Thyroid gland (tissue), 4 donors: ENCODE measurements at places on chromosomes 6 and 20. TPM values are rescaled to one million over a fixed set of nuclear protein-coding genes. Genes with fewer than 3 reads are reported as not detected.

GRCh38 chr6:27757307-27757706, 154.9 kb downstream of the OR2B2 start:
- no peaks in the 10 kb centered on the region for H3K36me3 ChIP-seq
- no peak overlapping the region for H3K27ac ChIP-seq
- no peaks in the 10 kb centered on the region for H3K4me1 ChIP-seq
- peaks cover 15% of the 10 kb centered on the region for H3K27me3 ChIP-seq
- peak; percentile 16 for DNase-seq

GRCh38 chr20:63979557-63980316, at the start of gene SAMD10:
Gene SAMD10, minus strand, starts transcription at chr20:63979642. Its CDS starts 175 bp downstream, at chr20:63979467.
- no peak within 1 kb of the TSS for H3K27ac ChIP-seq
- DNase-seq = peak; percentile 50

DNA sequence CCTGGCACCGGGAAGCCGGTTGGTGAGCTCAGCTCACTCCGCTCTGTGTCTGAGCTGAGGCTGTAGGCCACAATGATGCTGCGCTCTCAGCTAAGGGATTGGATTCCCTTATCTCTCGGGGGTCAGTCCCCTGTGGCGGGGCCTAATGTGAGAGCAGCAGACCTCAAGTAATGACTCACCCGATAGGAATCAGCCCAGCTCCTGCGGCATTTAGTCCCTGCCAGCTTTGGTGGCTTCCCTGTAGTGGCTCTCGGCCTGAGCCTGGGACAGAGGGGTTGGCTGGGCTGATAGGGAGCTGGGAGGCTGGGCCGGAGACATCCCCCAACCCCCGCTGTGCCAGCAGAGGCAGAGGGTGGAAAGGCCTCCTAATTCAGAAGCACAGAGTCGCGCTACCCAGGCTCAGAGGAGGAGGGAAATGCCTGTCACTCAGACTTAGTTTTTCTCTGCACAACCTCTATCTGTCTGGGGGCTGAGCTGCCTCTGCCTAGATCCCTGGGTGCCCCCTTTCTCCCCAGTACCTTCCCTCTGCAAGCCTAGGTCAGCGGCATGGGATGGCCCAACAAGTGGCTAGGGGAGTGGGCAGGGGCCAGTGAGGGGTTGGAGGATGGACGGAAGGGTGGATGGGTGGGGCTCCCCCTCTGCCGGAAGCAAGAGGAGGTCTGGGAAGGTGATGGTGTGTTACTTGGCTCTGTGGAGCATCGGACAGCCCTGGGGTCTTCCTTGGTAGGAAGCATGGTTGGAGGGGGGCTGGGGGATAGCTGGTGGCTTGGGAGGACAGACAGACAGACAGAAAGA, 92.2 kb downstream of the CDH22 start:
- H3K27me3 ChIP-seq = no peaks in the 10 kb centered on the region
- H3K4me3 ChIP-seq = no peak overlapping the region
- no peak for DNase-seq
- H3K4me1 ChIP-seq = no peaks in the 10 kb centered on the region

DNA sequence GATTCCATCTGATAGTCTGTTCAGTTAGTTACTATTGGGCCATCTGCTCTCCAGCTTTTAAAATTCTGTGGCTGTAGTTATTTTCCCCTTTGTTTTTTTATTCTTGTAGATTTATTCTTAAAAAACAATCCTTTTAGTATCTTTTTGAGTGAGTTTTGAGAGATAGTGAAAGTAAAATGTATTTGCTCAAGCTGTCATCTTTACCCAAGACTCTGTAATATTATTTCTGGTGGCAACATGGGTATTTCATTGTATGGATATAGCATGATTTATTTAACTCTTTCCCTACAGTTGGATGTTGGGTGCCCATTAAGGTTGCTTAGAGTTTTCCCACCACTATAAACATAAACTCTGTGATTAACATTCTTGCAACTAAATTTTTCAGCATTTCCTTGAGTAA, 24.6 kb downstream of the STK4 start:
- no peaks in the 10 kb centered on the region for H3K27me3 ChIP-seq
- peak overlapping the region; percentile 65 for H3K27ac ChIP-seq
- peaks cover 23% of the 10 kb centered on the region for H3K4me1 ChIP-seq

DNA sequence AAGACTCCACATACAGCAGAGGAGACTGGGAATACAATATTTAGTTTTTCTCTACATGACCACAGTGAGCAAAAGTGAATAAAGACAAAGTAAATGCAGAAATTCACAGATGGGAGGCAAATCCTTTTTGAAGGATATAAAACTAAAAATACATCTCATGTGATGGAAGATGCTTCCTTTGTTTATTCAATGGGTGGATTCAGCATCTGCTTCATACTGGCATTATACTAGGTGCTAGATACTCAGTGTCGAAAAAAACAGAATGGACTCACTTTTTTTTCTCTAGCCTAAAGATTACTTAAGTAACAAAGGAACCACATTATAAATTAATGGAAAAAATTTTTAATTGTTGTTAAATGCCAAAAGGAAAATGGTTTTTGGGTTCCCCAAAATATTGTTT, 216.2 kb downstream of the TRDN start:
- no peaks in the 10 kb centered on the region for H3K27me3 ChIP-seq
- no peaks in the 10 kb centered on the region for H3K36me3 ChIP-seq
- no peak overlapping the region for H3K27ac ChIP-seq
- DNase-seq = no peak
- H3K4me3 ChIP-seq = no peak overlapping the region

TGM2 gene
- total RNA-seq = 17.5 TPM

- peak overlapping the region; percentile 21 for H3K27ac ChIP-seq
- H3K27me3 ChIP-seq = no peaks in the 10 kb centered on the region
- no peaks in the 10 kb centered on the region for H3K36me3 ChIP-seq
- H3K4me1 ChIP-seq = peaks cover 37% of the 10 kb centered on the region
Observed at GRCh38 chr6:159871906-159872305, 18.9 kb upstream of the MAS1 start.

DNA sequence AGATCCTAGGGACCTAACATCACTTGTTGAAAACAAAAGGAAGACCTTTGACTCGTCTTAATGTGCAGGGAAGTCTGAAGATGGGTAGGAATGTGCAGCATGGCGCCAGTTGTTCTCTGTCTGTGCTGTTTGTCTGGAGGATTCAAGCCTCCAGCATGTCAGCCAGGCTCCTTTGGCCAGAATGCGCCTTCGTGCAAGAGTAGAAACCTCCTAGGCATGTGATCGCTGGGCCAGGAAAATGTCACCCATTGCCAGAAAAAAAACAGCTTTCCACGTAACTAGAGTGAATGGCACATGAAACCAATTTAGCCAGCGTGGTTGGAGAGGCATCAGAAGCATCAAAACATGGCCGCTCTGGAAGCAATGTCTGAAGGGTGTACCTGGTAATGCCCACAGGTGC, 132.7 kb downstream of the EDN1 start:
- DNase-seq = no peak
- no peaks in the 10 kb centered on the region for H3K36me3 ChIP-seq
- H3K4me1 ChIP-seq = no peaks in the 10 kb centered on the region
- H3K4me3 ChIP-seq = no peak overlapping the region
- H3K27ac ChIP-seq = no peak overlapping the region

MDFI gene
- 9.3 TPM for total RNA-seq

- H3K36me3 ChIP-seq = no peaks in the 10 kb centered on the region
- no peaks in the 10 kb centered on the region for H3K27me3 ChIP-seq
- no peak for DNase-seq
- H3K4me3 ChIP-seq = no peak overlapping the region
Observed at GRCh38 chr20:16539280-16540021, 33.8 kb downstream of the KIF16B start.

- DNase-seq = no peak
- no peaks in the 10 kb centered on the region for H3K27me3 ChIP-seq
- H3K36me3 ChIP-seq = no peaks in the 10 kb centered on the region
- H3K4me3 ChIP-seq = no peak overlapping the region
Observed at GRCh38 chr6:15620611-15621010, 42.2 kb downstream of the DTNBP1 start.

- peak; percentile 80 for DNase-seq
- no peaks in the 10 kb centered on the region for H3K27me3 ChIP-seq
- peak within 1 kb of the TSS; percentile 86 for H3K4me3 ChIP-seq
- peaks cover 14% of the 10 kb centered on the region for H3K4me1 ChIP-seq
- peak within 1 kb of the TSS; percentile 19 for H3K27ac ChIP-seq
- H3K36me3 ChIP-seq = peaks cover 14% of the 10 kb centered on the region
Observed at GRCh38 chr20:35284267-35284991, at the start of gene EIF6. Gene EIF6, minus strand, starts transcription at chr20:35284772. Its CDS starts 285 bp downstream, at chr20:35284487.

- H3K27me3 ChIP-seq = no peaks in the 10 kb centered on the region
- no peak overlapping the region for H3K27ac ChIP-seq
- DNase-seq = no peak
- H3K4me3 ChIP-seq = no peak overlapping the region
Observed at GRCh38 chr6:166413491-166413951, 30.8 kb upstream of the MPC1 start.

DNA sequence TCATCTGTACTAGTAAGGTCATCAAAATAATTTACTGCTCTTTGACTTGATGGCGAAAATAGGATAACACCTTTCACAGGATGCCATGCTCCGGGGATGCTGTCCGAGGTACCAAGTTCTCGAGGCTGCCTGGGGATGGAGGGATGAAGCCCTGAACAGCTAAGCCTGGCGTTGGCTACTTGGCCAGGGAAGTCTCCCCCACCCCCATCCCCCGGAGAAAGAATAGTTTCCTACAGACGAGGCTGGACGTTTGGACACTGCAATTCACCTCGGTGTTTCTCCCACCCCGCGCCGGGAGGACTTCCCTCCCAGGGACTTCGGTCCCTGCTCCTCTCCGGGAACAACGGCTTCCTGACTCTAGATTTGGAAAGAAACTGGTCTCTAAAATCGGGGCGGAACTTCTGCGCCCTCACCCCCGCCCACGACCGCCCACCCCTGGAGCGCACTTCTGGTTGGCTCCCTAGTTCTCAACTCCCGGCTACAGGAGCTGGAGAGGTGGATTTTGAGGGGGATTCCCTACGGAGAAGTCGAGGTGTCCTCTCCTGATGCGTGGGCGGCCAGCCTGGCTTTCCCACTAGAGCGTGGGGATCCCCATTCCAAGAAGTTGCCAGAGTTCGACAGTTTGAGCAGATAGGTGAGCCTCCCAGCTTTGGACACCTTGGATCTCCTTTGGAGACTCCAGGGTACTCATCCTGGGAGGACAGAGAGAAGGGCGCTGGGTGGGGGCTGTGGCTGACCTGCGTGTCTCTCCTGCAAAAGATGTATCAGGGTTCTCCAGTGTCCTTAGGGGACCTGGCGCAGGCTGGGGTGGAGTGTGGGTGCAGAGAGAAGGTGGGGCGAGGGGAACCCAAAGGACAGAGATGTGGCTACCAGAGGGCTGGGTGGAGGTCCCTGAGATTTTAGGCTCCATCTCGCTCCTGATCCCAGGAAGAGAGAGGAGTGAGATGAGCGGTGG, 1.1 kb downstream of the PCSK2 start:
- DNase-seq = peak; percentile 62
- peaks cover 20% of the 10 kb centered on the region for H3K4me1 ChIP-seq
- H3K27ac ChIP-seq = no peak overlapping the region

JPH2 gene
- 2.3 TPM for total RNA-seq

GRCh38 chr6:142240179-142240578, 61.6 kb upstream of the ADGRG6 start:
- H3K27me3 ChIP-seq = no peaks in the 10 kb centered on the region
- H3K27ac ChIP-seq = no peak overlapping the region
- H3K36me3 ChIP-seq = no peaks in the 10 kb centered on the region
- no peaks in the 10 kb centered on the region for H3K4me1 ChIP-seq
- no peak for DNase-seq

- peaks cover 7% of the 10 kb centered on the region for H3K36me3 ChIP-seq
- H3K27me3 ChIP-seq = no peaks in the 10 kb centered on the region
- H3K27ac ChIP-seq = no peak overlapping the region
- peaks cover 53% of the 10 kb centered on the region for H3K4me1 ChIP-seq
- no peak for DNase-seq
- H3K4me3 ChIP-seq = no peak overlapping the region
Observed at GRCh38 chr20:17664025-17664633, 17.9 kb downstream of the RRBP1 start.

GRCh38 chr6:3318821-3319540, 60.2 kb downstream of the PSMG4 start:
- H3K36me3 ChIP-seq = no peaks in the 10 kb centered on the region
- no peak for DNase-seq
- H3K4me3 ChIP-seq = no peak overlapping the region
- no peaks in the 10 kb centered on the region for H3K27me3 ChIP-seq

DNA sequence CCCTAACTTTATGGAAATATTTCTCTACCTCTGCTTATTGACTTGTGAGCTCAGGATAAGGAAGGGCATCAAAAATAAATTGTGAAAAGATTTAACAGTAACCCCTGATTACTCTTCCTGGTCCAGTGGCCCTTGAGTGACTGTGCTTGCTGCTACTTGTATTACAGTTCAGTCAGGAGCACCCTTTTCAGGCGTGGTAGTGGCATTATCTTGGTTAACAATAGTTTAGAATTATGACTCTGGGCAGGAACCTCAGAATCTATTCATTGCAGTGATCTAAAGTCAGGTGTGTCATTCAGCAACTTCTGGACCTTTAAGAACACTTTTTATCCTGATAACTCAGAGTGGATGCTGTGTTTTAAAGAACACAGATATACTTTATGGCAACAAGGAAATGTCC, 43.4 kb downstream of the FAM135A start:
- H3K27ac ChIP-seq = no peak overlapping the region
- no peaks in the 10 kb centered on the region for H3K36me3 ChIP-seq
- H3K4me3 ChIP-seq = no peak overlapping the region
- no peaks in the 10 kb centered on the region for H3K4me1 ChIP-seq
- no peaks in the 10 kb centered on the region for H3K27me3 ChIP-seq

DNA sequence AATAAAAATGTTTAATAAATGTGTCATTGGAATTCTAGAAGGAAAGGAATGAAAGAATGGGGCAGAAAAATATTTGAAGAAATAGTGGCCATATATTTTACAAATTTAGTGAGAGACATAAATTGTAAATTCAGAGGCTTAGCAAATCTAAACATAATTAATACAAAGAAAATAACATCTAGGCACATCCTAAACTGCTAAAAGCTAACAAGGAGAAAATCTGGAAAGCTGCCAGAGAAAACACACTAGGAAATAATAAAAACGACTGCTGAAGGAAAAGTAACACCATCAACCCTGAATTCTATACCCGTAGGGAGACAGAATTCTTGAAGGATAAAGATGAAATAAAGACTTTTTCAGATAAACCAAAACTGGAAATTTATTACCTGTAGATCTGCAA, 23.8 kb downstream of the CYB5R4 start:
- H3K27ac ChIP-seq = no peak overlapping the region
- H3K4me1 ChIP-seq = no peaks in the 10 kb centered on the region
- DNase-seq = no peak
- H3K27me3 ChIP-seq = no peaks in the 10 kb centered on the region
- no peak overlapping the region for H3K4me3 ChIP-seq

GRCh38 chr20:39986173-39986904, 702.7 kb downstream of the MAFB start:
- H3K27ac ChIP-seq = peak overlapping the region; percentile 93
- DNase-seq = peak; percentile 62
- no peaks in the 10 kb centered on the region for H3K36me3 ChIP-seq
- peaks cover 36% of the 10 kb centered on the region for H3K4me1 ChIP-seq
- H3K4me3 ChIP-seq = no peak overlapping the region
